ENCODE measurements at places on chromosomes 1 and 21.

GRCh38 chr1:58804853-58805565, 21.2 kb upstream of the JUN start:
- DNase-seq, result no peak

GRCh38 chr1:69246109-69246508, 321.6 kb upstream of the LRRC7 start:
- no peak for DNase-seq

DNA sequence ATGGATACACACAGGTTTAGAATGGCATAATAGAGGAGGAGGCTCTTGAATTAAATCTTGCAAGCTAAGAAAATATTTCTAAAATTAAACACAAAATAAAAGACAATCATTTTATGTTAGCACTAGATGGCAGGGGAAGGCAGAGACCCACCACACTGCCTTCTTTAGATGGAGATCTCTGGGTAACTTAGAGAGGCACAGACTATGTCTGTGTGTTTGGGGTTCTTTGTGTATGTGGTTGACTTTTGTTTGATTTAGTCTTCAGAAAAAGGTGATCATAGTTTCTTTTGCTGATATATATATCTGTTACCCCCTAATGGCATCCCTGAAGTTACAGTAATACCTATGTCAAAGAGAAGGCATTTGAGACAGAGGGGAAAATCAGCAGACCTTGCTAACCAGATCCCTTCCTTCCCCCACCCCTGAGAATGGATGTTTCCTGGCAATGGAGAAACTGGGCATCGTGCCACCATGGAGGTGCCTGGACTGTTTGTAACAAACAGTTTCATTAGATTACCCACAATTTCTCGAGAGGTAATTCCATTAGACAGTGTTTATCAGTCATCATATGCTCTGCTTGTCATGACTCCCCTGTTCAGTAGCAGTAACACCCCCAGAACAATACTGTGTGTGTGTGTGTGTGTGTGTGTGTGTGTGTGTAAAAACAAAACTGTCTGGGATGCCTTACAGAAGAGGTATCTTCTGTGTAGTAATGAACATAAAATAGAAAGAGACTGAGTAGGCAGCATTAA, 228.3 kb upstream of the DEPDC1 start:
- no peak for DNase-seq

GRCh38 chr21:31449921-31450535, 106.0 kb upstream of the TIAM1 start:
- no peak for DNase-seq

Measured in AG08395 (cell line).